ENCODE measurements at places on chromosomes 16 and 17. TPM values are rescaled to one million over a fixed set of nuclear protein-coding genes. Genes with fewer than 3 reads are reported as not detected.

Gene NLRC3
- total RNA-seq = not detected

- DNase-seq = peak; percentile 49
Observed at GRCh38 chr17:76382351-76382802, 2.0 kb upstream of the SPHK1 start.

GRCh38 chr17:60154616-60155426 lies 5.0 kb downstream of the CA4 start:
- DNase-seq = peak; percentile 28

DNA sequence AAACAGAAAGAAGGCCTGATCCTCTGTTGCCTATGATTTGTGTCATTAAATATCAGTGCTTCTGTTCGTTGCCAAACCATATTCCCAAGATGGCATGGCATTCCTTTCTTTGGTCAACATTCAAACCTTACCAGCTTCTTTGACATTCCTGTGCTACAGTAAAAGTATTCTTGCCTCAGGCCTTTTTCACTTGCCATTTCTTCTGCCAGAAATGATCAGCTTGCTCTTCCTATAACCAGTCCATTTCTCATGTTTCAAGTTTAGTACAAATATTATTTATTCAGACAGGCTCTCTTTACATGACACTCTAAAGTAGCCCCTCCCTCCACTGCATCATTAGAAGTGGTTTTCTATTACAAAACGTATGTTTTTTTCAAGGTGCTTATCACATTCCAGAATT lies 278.3 kb downstream of the KCNJ2 start:
- peak; percentile 10 for DNase-seq

Gene IKZF3
- total RNA-seq = under 0.01 TPM

GRCh38 chr17:53227514-53227913 lies 595.2 kb upstream of the KIF2B start:
- DNase-seq = no peak

Gene ZBTB4
- 8.7 TPM for total RNA-seq

All from bronchial epithelial cell (primary cell).